Activated T-cell treated with anti-CD3 and anti-CD28 coated beads, Interleukin-2, amount 50 U/mL, for 72 hours (primary cell): ENCODE measurements at places on chromosomes 16 and 17. TPM values are rescaled to one million over a fixed set of nuclear protein-coding genes. Genes with fewer than 3 reads are reported as not detected.
A peak's percentile ranks its signal among the peaks of the same experiment; 100 is the strongest.

Gene PEX12
- total RNA-seq = 7.2 TPM

Gene SDR42E2
- total RNA-seq = not detected

Gene FOXC2
- total RNA-seq = not detected

Gene OTOA
- 0.58 TPM for total RNA-seq

GRCh38 chr16:383326-384051 is 1.7 kb upstream of the PGAP6 start:
- peak; percentile 63 for DNase-seq
- no peaks in the 10 kb centered on the region for H3K36me3 ChIP-seq
- no peaks in the 10 kb centered on the region for H3K27me3 ChIP-seq
- peak overlapping the region; percentile 4 for H3K27ac ChIP-seq

- peak overlapping the region; percentile 94 for H3K4me3 ChIP-seq
- H3K27me3 ChIP-seq = no peaks in the 10 kb centered on the region
Measured at GRCh38 chr16:50742576-50743200, 802 bp downstream of the CYLD start.

DNA sequence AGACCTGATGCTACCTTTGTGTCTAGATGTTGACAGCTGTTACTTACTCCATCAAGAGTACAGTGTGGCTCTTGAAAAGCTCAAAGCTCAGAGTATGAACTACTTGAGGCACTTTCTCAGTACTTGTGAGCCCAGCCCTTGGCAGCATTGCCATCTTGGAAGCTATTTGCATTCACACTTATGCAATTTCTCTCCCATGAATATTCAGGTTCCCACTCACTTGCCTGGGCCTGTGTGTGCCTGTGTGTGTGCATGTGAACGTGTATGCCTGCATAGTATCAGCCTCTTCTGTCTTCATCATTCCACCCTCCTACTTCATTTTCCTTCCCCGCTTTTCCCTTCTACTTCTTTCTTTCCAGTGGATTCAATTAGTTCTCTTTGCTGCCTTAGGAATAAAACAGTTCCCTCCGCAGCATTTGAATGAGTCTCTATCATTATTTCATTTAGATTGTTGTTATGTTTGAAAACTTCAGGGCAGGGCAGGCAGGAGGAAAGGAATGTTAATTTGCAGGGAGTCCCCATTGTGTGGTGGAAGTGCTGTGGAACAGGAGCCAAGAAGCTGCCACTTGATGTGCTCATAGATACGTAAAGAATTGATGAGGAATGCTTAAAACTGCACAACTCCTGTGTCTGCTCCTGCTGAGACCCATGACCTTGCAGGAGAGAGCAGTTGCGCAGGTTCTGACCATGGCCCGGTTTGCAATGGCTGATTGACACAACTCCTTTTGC is 58.9 kb downstream of the HS3ST4 start:
- H3K27me3 ChIP-seq = no peaks in the 10 kb centered on the region
- H3K4me3 ChIP-seq = no peak overlapping the region
- no peak overlapping the region for H3K27ac ChIP-seq
- H3K36me3 ChIP-seq = no peaks in the 10 kb centered on the region
